Eye (tissue), 1 donor: ENCODE measurements at places on chromosomes 7 and 10.

GRCh38 chr7:41603985-41604384, 98.9 kb downstream of the INHBA start:
- no peak for DNase-seq

- DNase-seq, result peak; percentile 59
Measured at GRCh38 chr10:79400146-79401004, 45.0 kb downstream of the ZCCHC24 start.

DNA sequence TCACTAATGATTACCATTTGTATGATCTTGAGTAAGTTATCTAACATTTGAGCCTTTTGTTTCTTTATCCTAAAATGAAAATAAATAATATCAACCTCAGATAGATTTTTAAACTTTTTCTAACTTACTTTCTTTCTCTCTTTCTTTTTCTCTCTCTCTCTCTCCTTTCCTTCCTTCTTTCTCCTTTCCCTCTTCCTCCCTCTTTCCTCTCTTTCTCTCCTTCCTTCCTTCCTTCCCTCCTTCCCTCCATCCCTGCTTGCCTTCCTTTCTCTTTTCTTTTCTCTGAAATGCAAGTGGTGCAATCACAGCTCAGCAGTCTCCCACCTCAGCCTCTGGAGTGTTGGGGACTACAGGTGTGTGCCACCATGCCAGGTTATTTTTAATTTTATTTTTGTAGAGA, 132.9 kb upstream of the ASAH2 start:
- no peak for DNase-seq

- DNase-seq, result no peak
Measured at GRCh38 chr7:13067036-13067435, 379.6 kb downstream of the ARL4A start.

DNA sequence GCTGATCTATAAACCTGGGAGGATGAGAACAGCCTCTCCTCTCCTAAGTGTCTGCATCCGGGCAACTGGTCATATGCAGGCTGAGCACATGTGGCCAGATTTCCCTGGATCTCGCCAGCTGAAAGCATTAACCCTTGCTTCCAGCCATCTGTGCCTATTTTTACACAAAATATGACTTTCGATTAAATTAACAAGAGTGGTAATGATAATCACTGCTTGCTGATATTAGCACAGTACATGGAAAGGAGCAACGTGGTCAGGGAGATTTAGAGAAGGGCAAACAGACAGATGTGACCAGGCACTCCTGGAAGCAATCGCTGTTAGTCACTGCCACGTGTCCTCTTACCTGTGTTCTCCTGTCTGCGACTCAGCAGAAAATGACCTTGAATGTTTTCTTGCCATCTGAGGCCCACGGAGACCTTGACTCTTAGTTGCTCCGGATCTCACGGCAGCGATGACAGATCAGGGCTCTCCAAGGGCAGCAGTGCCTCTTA, 59.5 kb upstream of the NPTX2 start:
- DNase-seq, result no peak

DNA sequence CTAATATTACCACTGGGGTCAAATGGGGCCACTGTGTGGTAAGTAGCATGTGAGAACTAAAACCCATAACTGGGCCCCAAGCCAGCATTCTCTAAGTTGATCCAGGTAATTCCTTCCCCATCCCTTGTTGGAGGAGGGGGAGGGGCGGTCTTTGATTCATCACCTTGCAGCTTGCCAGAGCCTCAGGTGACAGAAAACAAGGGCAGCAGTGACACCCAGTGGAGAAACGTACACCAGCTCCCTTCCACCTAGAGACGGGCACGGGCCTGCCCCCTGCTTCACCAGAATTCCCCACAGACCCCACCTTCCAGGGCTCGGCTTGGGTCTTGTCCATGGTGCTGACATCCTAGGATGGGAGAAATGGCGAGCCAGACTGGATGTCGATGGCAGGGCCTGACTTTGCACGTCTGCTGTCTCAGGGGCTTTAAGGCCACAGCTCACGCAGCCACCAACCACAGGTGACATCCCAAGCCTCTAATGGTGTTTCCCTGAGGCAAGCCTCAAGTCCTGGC, 102.0 kb downstream of the STRA8 start:
- peak; percentile 87 for DNase-seq

DNA sequence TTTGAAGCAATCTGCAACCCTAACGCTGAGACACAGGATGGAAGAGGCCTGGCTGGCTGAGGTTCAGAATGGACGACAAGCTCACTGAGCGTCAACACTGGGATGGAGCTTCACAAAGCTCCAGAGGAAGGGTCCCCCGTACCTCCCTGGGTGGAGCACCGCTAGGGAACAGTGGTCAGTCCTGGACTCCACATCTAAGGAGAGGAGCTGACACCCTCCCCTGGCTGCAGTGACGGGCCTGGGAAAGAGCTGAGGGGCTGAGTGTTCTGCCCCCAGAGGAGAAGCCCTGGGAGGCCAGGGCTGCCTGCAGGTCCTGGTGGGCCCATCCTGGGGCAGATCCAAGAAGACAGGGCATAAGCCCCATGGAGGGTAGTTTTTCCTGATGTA, 146.2 kb downstream of the ARHGAP22 start:
- DNase-seq, result no peak

DNA sequence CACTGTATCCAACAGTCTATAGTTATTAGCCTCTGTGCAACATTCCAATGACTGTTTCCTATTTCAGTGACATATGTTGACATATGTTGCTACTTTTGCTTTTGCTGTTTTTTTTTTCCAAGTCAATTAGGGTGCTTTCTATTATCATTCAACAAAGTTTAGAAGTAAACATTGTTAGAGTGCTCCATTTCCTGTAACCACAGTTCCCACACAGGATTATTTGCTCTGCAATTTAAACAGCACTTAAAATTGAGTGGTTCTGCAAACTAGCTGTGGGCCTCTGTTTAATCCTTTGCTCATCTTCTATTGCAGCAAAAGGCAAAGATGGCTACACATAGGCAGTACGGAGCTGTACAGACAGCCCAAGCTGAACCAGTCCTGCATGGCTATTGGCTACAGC, 46.5 kb upstream of the PTN start:
- DNase-seq, result no peak

GRCh38 chr7:38428041-38428440, 154.6 kb upstream of the TARP start:
- DNase-seq, result peak; percentile 10

DNA sequence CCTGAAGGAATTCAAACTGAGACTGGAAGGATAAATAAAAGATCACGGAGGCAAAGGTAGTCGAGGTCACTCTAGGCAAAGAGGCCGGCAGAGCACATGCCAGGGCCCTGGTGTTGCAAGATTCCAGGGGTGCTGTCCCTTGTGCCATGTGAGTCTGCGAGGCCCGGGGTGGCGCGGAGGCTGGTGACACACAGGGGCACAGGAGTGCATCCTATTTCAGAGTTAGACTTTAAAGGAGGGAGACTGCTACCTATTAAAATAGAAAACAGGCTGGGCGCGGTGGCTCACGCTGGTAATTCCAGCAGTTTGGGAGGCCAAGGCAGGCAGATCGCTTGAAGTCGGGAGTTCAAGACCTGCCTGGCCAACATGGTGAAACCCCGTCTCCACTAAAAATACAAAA, 12.6 kb downstream of the BEND7 start:
- no peak for DNase-seq

GRCh38 chr7:29432721-29433120, 130.9 kb upstream of the PRR15 start:
- DNase-seq, result no peak

- DNase-seq, result no peak
Measured at GRCh38 chr10:76631036-76631670, 1006.5 kb downstream of the KCNMA1 start.

DNA sequence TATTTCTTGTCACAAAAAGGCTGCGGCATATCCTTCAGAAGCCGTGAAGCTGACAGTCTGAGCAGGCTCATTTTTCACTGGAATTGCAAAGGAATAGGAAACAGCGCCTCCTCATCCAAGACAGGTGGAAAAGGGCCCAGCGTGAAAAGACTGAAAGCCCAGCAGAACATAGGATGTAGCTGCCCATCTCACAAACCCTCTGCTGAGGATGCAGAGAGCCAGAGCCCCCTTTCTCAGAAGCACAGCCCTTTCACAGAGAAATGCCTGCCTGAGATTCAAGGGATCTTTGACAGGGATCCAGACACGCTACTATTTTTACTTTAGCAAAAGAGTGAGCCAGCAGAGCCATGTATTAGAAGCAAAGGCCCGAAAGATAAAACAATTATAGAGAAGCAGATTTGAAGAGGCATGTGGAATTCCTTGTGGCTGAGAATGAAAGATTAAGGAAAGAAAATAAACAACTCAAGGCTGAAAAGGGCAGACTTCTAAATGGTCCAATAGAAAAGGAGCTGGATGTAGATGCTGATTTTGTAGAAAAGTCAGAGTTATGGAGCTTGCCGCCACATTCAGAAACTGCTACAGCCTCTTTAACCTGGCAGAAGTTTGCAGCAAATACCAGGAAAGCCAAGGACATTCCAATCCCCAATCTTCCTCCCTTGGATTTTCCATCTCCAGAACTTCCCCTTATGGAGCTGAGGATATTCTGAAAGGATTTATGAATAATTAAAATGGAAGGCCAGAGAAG, 36.9 kb downstream of the GDI2 start:
- no peak for DNase-seq
